ENCODE measurements at places on chromosomes 3 and 15.

GRCh38 chr15:98207928-98208327, 247.4 kb downstream of the ARRDC4 start:
- no peak for DNase-seq

- peak; percentile 17 for DNase-seq
These were observed 24.1 kb downstream of the GABPB1 start for GRCh38 chr15:50330921-50331320.

GRCh38 chr3:112111785-112112402, 21.2 kb downstream of the GCSAM start:
- peak; percentile 82 for DNase-seq

DNA sequence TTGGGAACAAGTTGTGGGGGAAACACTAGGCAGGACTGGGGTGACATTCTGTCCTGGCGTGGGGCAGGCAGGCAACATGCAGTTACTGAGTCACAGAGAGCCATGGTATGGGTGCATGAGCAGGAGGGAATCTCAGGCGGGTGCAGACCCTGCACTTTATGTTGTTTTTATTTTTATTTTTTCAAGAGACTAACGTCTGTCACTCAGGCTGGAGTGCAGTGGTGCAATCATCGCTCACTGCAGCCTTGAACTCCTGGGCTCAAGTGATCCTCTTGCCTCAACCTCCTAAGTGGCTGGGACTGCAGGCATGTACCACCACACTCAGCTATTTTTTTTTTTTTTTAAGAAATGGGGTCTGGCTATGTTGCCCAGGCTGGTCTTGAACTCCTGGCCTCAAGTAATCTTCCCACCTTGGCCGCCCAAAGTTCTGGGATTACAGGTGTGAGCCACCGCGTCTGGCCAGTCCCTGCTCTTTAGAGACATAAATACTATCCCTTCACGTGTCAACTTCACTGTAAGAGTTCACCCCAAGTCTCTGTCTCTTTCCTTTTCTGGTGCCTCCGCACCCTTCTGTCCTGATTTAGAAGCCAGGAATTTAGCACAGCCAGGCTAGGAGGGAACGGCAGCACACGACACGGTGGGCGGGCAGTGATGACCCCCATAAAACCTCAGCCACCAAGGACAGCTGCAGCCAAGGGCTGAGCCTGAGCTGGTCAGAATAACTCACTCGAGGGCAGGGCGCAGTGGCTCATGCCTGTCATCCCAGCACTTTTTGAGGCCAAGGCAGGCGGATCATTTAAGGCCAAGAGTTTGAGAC, 72.8 kb upstream of the IQSEC1 start:
- DNase-seq = no peak

- no peak for DNase-seq
These were observed 389.1 kb upstream of the RARB start for GRCh38 chr3:25038922-25039321.

- peak; percentile 94 for DNase-seq
These were observed 23.2 kb downstream of the SPTBN5 start for GRCh38 chr15:41870689-41871081.

DNA sequence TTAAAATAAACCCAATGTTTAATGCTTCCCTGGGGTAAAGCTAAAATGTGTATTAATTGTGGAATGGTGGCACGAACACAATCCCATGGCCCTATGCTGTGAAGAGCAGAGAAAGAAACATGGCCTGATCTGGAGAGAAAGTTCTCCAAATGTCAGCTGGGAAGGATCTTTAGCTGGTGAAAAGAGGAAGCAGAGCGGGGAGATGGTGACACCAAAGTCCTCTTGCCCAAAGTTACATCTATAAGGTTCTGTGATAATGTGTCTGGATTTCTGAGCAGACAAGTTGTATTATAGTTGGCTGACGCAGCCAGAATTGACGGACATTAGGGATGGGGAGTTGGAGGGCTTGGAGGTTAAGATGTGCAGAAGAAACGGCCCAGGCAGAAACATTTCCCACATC, 196.2 kb downstream of the CHST2 start:
- no peak for DNase-seq

- DNase-seq = peak; percentile 26
These were observed 31.5 kb upstream of the TFDP2 start for GRCh38 chr3:142180761-142181362.

DNA sequence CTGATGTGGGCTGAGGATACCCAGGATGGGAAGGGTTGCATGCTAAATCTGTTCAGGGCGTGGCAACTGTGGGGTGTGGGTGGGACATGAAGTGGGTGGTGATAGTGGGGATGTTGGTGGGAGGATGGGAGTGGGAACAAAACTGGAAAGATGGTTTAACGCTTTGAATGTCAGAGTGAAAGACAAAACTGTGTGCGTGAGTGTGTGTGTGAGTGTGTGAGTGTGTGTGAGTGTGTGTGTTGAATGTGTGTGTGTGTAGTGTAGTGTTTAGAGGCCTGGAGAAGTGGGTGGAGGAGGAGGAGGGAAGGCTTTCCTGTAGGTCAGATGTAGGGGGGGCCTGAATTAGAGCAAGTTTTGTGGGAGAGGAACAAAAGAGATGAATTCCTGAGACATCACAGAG, 44.2 kb upstream of the ONECUT1 start:
- no peak for DNase-seq

- peak; percentile 24 for DNase-seq
These were observed 304.7 kb upstream of the DPPA4 start for GRCh38 chr3:109642025-109642424.

DNA sequence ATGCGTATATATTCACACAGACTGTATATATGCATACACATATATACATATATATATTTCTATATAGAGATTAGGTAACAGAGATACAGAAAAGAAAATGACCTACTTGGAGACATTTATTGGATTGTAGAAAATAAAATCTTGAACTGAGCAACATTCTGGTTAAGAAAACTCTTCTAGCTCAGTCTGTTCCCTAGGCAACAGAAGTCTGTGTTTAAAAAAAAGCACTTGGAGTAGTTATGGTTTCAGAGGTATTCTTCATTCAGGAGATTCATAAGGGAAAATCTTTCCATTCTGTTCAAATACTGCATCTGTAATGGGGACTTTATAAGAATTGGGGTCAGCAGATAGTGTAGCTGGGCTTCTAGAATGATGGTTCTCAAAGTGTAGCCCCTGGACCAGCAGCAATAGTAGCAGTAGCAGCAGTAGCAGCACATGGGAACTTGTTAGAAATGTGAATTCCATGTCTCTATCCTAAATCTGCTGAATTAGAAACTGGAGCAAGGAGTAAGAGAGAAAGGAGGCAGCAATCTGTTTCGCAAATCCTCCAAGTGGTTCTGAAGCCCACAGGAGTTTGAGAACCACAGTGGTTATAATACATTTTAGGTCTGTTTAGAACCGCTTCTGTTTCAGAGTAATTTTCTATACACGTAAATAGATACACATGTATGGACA, 112.8 kb upstream of the TMEM108 start:
- no peak for DNase-seq

DNA sequence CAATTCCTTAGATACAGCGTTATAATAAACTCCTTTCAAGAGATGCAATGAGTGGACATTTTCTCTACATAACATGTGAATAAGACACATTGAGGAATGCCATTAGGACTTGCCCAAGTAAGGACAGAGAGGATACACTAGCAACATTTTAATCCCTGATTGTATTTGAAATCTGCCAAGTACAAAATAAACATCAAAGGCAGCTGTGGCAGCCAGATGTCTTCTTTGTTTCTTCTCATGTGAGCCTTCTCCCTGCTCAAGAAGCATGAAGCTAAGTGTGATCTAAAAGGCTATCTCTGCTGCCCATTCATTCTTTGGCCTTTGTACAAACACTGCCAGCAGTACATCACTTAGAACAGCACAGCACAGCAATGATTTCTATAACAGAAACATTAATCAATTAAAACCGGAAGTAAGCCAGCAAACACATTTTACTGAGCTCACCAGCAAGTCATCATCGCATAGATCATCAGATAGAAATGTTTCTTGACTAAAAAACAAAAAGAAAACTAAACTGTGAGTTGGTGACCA, 364.0 kb downstream of the CNTN6 start:
- DNase-seq = no peak

GRCh38 chr3:107861904-107862303, 228.9 kb downstream of the CD47 start:
- no peak for DNase-seq

DNA sequence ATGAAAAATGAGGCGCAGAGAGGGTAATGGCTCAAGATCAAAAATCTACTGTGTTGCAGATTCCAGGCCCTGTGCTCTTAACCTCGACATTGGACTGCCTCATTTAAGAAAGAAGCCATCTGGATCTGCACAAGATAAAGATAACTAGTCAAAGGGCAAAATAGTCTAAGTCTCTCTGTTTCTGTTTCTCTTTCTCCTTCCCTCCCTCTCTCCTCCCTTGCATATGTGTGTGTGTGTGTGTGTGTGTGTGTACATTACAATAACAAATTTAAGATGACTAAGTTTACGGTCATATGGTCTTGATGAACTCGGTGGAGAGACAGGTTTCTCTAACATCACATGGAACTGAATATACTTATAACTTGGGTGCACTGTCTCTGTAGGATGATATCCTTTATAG, 69.2 kb downstream of the MEIS2 start:
- peak; percentile 51 for DNase-seq

DNA sequence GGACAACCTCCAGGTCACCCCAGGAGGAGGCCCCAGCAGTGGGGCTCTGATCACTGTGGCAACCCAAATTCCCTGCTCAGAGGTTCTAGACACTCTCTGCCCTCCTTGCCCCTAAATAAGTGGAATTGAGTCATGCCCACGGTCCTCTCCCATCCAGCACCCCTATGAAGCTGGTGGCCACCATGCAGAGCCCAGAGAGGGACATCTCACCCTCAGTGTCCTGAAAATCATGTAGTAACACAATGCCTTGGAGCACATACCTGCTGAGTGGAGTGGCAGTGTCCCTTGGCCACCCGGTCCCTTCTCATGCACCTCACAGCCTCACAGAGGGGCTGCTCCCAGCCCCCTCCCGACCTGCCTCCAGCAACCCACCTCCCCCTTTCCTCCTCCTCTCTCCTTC, 114.3 kb upstream of the MEF2A start:
- no peak for DNase-seq

GRCh38 chr15:29377161-29377560, 107.5 kb upstream of the NSMCE3 start:
- DNase-seq = no peak

DNA sequence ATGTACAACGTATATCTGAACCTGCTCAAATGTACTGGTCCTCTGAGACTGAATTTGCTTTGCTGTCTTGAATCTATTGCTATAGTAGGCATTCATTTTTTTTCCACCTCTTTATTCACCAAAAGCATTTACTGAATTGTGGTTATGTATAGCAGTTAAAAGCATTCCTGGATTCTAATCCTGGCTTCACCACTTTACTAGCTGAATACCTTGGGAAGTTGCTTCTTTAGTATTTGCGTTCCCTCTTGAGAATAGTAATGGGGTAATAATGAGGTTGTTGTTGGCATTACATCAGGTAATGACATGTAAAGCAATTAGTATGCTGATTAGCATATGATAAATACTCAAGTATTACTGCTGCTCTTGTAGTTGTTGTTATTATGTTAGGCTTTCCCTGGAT, 29.1 kb downstream of the MEF2A start:
- no peak for DNase-seq

GRCh38 chr3:99699841-99700240, 61.4 kb downstream of the COL8A1 start:
- DNase-seq = peak; percentile 43

DNA sequence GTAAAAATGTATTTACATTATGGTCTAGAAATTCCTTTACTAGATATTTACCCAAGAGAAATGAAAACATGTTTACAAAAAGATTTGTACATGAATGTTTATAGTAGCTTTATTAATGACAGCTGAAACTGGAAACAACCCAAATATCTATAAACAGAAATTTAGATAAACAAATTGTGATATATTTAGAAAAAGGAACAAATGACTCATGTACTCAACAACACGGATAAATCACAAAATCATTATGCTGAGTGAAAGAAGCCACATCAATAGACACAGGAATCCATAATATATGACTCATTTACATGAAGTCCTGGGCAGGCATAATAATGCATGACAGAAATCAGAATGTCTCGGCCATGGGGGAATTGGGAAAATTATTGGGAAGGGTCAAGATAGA, 1020.2 kb downstream of the SQOR start:
- no peak for DNase-seq

GRCh38 chr3:5092018-5092417, 30.1 kb upstream of the ARL8B start:
- DNase-seq = peak; percentile 93

DNA sequence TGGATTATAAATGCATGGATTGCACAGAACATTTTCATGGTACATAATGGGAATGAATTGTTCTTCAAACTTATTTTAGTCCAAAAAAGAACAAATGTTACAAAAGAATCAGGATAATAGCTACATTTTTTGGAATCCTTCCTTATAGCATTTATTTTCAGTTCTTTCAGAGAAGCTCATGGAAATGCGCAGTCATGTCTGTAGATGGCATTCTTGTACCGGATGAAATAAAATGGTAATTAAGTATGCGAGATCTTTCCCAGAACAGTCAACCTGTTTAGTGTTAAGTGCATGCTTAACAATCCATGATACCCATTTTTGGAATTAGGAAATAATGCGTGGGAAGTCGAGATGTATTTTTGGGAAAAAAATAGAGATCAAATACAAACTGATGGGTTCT, 38.2 kb upstream of the GOLGA8B start:
- DNase-seq = peak; percentile 51

DNA sequence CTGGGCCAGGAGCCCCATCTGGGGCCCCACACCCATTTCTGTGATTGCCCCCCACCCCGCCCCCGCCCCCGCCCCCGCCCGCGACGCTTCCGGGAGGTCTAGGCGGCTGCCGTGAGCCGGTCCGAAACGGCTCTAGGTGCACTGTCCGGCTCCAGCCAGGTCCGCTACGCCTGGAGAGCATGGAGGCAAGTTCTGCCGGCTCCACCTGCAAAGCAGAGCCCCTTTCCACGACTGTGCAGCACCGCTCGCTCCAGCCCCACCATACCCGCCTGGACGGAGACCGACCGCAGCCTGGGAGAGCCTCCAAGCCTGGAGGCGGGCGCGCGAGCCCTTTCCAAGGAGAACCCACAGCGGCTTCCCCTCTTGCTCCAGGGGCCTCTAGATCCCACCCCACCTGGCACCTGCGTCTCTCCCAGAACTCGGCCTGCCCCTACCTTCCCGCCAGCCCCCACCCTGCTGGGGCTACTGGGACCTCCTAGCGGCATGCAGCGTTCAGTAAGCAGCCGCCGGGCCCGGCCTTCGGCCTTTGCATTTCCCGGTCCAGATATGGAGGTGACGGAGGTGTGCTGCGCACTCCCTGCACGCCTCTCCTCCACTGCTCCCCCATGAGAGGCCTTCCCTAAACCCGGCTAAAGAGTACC, 66.2 kb downstream of the KLF13 start:
- no peak for DNase-seq

- DNase-seq = no peak
These were observed 125.2 kb upstream of the ARHGEF3 start for GRCh38 chr3:56926947-56927282.

DNA sequence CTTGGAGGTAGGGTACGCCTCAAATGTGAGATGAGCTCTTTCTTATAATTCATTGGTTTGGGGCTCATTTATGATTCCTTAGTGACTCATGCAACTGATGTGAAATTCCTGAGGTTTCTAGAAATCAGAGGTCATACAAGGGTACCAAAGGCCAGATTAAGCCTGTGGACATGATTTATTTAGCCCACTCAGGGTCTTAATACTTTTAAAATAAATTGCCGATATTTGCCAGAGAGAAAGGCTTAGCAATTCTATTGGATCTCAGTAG, 289.0 kb downstream of the NEK10 start:
- no peak for DNase-seq

- DNase-seq = no peak
These were observed 794.7 kb upstream of the GBE1 start for GRCh38 chr3:82556113-82556512.

- no peak for DNase-seq
These were observed 12.5 kb downstream of the TM2D3 start for GRCh38 chr15:101639667-101640066.

GRCh38 chr3:38458796-38459498, 5.3 kb downstream of the ACVR2B start:
- DNase-seq = peak; percentile 62

All from epithelial cell of esophagus (primary cell).